ENCODE measurements at places on chromosomes 1 and 21.

DNA sequence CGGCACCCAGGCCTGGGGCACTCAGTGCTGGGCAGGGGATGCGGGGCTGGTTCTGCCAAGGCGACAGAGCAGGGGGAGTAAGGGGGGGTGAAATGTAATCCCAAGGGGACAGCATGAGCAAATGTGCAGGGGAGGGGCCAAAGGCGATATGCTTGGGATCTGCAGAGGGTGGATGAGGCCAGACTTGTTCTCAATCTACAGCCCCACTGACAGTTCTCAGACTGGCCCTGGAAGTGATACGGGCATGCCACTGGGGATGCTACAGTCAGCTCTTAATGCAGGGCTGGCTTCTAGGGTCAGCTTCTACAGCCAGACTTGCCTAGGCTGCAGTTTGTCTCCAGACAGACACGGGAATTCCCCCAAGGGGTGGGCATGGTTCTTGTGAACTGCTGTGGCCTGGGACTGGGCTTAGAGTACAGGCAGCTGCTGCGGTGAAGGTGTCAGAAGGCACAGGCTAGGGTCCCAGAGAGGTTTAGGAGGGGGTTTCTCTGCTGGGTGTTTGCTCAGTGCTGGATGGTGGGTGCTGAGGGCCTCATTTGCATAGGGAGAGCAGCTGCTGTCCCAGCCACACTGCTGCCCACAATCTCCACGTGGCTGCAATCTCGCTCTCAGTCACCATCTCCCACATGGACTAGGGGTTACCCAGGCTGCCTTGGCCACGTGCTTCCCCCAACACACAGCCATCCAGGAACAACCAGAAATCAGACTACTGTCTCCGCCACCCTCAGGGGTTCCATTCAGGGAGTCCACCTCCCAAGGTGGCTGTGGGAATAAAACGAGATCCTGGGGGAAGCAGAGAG lies 190.1 kb downstream of the HIVEP3 start:
- no peak for DNase-seq

GRCh38 chr1:55420929-55421716 lies 206.0 kb upstream of the USP24 start:
- DNase-seq, result no peak

DNA sequence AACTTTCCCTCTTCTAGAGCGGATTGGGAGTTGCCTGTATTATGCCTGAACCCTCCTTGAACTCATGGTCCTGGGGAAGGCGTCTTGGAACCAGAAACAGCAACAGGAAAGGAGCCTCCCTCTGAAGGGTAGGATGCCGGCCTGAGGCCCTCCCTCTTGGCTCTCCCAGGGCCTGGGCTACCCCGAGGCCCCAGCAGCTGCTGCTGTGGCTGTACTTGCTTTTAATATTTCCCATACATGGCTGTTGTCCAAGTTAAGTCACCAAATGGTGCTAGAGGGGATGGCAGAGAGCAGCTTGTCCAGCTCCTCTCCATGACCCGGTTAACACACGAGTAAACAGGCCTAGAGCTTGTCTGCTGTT lies 10.5 kb downstream of the CHRNB2 start:
- no peak for DNase-seq

DNA sequence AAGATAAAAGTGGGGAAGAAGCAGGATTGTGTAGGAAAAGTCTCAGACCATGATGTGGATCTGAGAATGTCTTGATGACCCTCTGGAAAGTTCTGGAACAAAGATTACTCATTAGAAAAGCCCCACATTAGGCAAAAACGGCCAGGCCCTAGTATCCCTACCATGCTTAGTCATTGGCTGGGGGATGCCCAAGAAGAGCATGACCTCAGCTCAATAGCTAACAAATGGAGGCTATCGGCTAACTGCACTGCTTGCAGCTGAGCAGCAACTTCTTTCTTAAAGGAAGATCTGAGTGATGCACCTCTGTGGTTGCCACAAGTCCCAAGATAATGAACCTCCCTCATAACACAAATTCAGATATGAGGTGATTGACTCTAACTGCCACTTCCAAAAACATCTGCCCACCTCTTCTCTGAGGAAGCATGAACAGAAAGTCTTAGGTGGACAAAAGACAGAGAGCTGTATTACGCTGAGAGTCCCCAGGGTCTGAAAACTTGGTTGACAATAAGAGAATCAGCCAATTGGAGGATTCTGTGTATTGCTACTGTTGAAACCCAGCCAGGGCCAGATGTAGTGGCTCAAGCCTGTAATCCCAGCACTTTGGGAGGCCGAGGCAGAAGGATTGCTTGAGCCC lies 64.6 kb upstream of the AK4 start:
- DNase-seq, result no peak

Data from fibroblast of the conjunctiva (primary cell).